ENCODE measurements at places on chromosomes 7 and 10.
A peak's percentile ranks its signal among the peaks of the same experiment; 100 is the strongest.

DNA sequence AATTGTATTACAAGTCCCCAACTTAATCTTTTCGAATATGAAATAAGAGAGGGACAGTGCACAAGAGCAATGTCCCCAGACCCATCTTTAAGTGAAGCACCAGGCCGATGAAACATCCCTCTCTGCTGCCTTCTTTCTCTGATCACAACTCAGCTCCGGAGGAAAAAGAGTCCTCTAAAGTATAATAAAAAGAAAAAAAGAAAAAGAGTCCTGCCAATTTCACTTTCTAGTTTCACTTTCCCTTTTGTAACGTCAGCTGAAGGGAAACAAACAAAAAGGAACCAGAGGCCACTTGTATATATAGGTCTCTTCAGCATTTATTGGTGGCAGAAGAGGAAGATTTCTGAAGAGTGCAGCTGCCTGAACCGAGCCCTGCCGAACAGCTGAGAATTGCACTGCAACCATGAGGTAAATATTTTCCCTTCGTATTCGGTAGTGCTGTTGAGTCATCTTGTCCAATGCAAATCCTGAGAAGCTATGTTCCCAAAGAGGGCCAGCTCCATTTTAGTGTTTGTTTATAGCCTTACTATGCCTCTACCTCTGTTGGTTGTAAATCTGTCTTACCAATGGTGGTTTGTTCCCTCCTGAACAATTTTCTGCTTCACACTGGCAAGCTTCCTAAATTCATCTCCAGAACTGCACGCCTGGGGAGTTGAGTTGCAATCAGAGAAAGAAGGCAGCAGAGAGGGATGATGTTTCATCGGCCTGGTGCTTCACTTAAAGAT lies at the start of gene IFIT2:
Gene IFIT2 (plus strand): TSS at position 326 of the 725 bp plus-strand sequence. CDS start 78 bp downstream, at position 404.
- no peak for DNase-seq

GRCh38 chr10:68271196-68271882 lies 39.4 kb upstream of the ATOH7 start:
- no peak for DNase-seq

DNA sequence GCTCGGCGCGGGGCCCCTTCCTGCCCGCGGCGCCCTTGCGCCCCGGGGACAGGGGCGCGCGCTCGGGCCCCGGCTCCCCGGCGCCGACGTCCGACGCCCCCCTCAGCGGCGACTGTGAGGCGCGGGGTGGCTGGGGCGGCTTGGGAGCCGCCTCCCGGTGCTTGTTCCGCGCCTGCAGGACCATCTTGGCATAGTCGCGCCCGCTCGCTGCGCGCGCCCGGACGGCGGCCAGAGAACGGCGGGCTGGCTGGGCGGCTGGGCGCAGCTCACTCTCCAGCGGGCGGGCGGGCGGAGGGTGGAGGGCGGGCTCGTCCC lies at the start of gene DPY19L1:
Gene DPY19L1 (minus strand): TSS at position 275 of the 315 bp plus-strand sequence. CDS start 91 bp downstream, at position 184.
- DNase-seq: no peak

DNA sequence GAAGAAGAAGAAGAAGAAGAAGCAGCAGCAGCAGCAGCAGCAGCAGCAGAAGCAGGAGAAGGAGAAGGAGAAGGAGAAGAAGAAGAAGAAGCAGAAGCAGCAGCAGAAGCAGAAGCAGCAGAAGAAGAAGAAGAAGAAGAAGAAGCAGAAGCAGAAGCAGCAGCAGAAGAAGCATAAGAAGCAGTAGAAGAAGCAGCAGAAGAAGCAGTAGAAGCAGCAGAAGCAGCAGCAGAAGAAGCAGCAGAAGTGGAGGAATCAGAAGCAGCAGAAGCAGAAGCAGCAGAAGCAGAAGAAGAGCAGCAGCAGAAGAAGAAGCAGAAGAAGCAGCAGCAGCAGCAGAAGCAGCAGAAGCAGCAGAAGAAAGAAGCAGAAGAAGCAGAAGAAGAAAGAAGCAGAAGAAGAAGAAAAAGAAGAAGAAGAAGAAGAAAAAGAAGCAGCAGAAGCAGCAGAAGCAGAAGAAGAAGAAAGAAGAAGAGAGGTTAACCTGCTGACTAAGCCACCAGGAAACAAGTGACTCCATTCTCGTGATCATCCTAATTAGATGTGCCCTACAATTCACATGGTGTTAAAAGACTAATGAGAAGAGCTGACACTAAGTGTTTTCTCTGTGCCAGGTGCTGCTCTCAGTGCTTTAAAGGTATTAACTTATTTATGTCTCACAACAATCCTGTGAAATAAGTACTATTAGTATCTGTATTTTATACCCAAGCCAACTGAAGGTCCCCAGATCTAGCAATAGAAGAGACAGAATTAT lies 11.6 kb downstream of the CDNF start:
- DNase-seq: no peak

DNA sequence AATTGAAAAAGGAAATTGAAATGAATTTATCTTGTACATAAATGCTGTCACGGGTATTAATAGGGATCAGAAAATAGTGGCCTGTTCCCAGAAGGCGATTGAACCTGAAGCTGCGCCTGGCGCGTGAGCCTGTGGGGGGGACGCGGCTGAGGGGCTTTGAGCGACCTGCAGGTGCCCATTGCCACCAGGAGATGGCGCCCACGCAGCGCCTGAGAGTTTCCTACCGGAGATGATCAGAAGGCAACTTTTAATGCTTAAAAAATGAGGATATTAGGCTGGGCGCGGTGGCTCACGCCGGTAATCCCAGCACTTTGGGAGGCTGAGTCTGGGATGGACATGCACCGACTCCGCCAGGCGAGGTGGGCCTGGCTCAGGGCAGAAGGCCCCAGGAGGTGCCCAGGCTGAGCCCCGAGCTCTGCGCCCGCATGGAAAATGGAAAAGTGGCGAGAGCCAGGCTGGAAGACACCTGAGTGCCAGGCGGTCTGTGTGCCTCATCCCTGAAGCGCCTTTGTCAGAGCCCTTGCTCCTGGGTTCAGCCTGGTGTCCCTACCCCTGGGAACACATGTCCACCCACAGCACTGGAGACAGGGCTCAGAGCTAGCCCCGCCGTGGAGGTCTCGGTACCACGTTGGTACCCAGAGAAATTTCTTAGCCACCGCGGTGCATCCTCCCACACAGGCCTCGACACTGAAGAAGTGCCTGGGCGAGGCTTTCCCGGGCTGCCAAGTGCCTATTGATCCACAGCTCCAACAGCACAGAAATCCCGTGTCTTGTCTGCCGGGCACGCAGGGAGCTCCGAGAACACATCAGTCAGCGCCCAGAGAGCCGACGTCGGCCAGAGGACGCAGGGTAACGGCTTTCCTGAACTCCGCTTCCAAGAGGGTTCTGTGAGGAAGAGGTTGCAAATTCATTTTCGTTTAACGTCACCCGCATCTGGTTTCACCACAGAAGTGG lies 117.4 kb downstream of the INPP5A start:
- DNase-seq: peak; percentile 23

GRCh38 chr7:82697897-82698296 lies 254.3 kb upstream of the CACNA2D1 start:
- no peak for DNase-seq

DNA sequence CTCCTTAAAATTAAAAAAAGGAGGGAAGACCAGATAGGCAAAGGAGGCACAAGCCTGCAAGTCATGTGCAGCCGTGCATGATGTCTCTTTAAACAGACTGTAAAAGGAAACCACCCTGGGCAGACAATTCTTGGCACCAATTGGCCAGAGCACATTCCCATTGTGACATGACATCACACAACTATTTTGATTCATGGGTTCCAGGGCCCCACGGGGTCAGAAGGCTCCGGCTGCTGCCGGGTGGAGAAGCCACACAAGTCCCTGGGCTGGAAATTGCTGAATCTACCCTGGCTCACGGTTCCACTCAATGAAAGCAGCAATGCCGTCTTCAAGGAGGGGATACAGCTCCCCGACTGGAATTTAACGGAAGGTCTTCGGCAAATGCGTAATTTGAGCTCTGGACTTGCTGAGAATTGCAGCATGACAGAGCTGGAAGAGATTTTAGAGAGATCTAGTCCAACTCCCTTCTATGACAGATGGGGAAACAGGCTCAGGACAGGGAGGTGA lies 140.5 kb downstream of the PRKAG2 start:
- no peak for DNase-seq

DNA sequence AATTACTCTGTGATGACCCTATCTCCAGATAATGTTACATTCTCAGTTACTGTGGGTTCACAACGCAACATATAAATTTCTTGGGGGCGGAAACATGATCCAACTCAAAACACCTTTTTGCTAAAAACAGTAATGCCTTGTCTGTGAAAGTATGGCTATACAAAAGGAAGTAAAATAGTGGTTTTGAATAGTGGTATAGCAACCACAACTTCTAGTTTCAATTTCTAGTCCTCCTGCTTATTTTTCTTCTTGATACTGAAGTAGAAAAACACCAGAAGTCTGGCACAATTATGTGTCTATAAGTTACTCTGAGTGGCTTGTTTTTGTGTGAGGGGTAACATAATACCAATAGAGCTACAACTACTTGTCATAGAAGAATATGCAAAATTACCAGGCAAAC lies 21.5 kb upstream of the ZNF800 start:
- no peak for DNase-seq

GRCh38 chr7:94511718-94512117 lies 2.1 kb downstream of the CASD1 start:
- no peak for DNase-seq

- no peak for DNase-seq
Observed at GRCh38 chr7:13050703-13051102, 363.3 kb downstream of the ARL4A start.

GRCh38 chr10:110167149-110167548 lies 40.3 kb upstream of the MXI1 start:
- no peak for DNase-seq

- no peak for DNase-seq
Observed at GRCh38 chr10:116490028-116490662, 55.6 kb upstream of the PNLIP start.

DNA sequence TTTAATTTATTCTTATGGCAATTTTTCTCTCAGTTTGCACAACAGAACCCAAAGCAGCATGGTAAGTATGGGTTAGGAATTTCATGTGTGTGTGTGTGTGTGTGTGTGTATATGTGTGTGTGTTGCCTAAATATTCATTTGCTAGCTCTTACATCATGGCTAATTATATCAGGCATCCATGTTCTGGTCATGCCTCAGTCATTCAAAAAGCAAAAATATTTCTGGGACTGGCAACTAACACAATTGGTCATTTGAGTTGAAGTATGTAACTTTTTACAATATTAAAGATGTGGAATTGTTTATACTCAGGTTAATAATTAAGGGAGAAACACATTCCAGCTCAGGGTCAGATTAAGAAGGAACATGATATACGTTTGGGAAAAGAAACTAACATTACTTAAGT lies 67.6 kb upstream of the PHYHIPL start:
- no peak for DNase-seq

- no peak for DNase-seq
Observed at GRCh38 chr10:74081941-74082718, 68.5 kb downstream of the AP3M1 start.

DNA sequence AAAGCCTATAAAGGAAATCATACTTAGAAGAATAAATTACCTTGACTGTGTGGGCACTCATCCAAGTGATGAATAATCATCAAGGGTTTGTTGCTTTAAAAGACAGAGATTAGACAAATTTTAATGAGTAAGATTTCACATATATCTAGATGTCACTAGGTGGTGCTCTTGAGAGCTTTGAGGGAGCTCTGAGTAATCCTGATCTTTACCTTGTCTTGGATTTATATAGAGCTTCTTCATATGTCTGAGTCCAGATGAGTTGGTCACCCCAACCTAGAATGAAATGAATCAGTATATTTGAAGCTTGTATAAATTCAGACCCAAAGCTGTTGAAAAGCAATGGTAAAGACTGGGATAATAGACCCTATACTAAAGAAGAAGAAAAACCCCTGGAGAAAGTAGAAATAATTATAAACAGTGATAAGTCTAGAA lies 3.7 kb downstream of the AGR2 start:
- DNase-seq: no peak

DNA sequence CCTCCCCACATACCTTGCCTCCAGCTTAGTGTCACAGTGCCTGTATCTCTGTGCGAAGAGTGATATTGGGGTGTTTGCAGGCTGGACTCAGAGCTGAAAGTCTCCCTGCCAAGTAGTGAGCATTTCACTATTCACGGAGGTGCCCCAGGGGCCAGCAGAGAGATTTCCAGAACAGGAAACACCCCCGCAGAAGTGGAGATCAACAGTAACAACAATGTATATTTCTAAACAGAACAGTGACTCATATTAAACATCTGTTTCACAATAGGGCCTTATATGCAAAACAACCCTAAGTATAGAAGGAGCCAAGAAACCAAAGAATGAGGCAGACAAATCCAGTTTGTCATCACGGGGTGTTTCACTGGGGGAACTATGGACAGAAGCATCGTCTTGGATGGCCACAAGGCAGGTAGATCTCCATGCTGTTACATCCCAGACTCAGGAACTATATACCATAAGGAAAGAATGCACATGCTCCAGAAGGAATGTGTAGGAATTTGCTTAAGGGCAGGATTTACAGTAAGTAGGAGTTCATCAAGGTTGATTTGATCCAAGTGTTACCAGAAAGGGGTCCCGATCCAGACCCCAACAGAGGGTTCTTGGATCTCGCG lies 29.3 kb upstream of the CCL24 start:
- DNase-seq: peak; percentile 5

DNA sequence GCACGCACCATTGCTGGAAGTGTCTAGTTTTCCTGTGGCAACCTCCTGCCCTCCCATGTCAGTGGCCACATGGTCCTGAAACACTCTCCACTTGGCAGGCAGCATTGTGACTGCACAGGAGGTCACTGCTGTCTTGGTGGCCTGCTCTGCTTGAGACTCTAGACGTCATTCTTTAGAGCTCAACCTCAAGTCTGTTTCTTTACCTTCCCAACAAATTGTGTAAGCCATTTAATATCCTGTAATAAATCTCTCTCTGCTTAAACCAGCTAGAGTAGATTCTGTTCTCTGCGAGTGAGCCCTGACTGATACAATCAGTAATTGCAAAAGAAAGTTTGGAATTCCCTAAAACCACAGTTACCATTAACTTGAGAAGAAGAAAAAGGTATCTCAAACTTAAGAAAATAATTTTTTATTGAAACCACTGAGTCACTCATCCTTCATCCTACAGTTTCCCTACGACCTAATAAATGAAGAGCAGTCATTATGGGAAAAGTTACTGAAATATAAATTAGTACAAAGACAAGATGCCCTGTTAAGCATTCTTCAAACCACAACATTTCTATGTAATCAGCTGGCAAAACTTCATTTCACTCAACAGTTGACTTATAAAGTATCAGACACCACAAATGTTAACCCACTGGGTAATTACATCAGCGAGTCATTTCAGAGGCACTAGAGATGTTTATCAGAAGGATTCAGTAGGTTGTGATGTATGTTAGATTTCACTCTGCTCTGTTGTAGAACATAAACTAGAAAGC lies 18.0 kb downstream of the SLC25A13 start:
- no peak for DNase-seq

GRCh38 chr7:143318661-143319060 lies 2.8 kb downstream of the CLCN1 start:
- no peak for DNase-seq

DNA sequence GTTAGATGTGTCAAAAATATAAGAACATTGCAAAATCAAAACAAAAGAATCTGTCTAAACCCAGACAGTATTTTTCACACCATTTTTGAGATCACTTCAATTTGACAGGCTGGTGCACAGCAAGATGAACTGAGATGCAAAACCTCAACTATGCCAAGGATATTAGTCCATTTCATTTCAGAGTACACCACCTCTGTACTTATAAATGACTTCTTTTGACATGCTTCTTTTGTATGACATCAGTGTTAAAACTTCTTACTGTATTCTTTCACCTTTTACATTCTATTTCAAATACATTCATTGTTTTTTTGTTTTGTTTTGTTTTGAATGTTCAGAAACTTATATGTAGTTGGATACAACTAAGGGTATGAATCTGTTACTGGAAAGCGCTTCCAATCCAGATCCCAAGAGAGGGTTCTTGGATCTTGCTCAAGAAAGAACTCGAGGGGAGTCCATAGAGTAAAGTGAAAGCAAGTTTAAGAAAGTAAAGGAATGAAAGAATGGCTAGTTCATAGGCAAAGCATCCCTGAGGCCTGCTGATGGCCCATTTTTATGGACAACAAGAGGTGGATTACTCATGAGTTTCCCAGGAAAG lies 23.5 kb upstream of the GPR141 start:
- DNase-seq: no peak

Data from stimulated activated CD8-positive, alpha-beta memory T cell treated with anti-CD3 and anti-CD28 coated beads, Interleukin-15, amount 100 ng/mL, for 48 hours (primary cell).